ENCODE measurements at places on chromosomes 7 and 10. TPM values are rescaled to one million over a fixed set of nuclear protein-coding genes. Genes with fewer than 3 reads are reported as not detected.

ADIRF gene
- polyA plus RNA-seq = 10.9 TPM

EPO gene
- polyA plus RNA-seq = not detected

SLC13A1 gene
- not detected for polyA plus RNA-seq

CLRN3 gene
- 0.07 TPM for polyA plus RNA-seq

IFIT1B gene
- not detected for polyA plus RNA-seq

NPC1L1 gene
- polyA plus RNA-seq = not detected

ITPRID1 gene
- polyA plus RNA-seq = not detected

CTAGE4 gene
- 0.04 TPM for polyA plus RNA-seq

CNTNAP2 gene
- polyA plus RNA-seq = 0.02 TPM

FGFR2 gene
- 0.06 TPM for polyA plus RNA-seq

GPRIN2 gene
- not detected for polyA plus RNA-seq

WEE2 gene
- polyA plus RNA-seq = not detected

NOS3 gene
- 95.1 TPM for polyA plus RNA-seq

DBNL gene
- 127 TPM for polyA plus RNA-seq

SPDYE3 gene
- polyA plus RNA-seq = not detected

PVRIG gene
- polyA plus RNA-seq = not detected

SOSTDC1 gene
- polyA plus RNA-seq = not detected

PTPRZ1 gene
- 0.11 TPM for polyA plus RNA-seq

ERVW-1 gene
- not detected for polyA plus RNA-seq

FAM131B gene
- polyA plus RNA-seq = 1.8 TPM

NEUROD6 gene
- polyA plus RNA-seq = not detected

ADCY1 gene
- polyA plus RNA-seq = 0.37 TPM

CALHM1 gene
- polyA plus RNA-seq = not detected

SLC39A12 gene
- polyA plus RNA-seq = not detected

PPP1R17 gene
- not detected for polyA plus RNA-seq

GIMAP6 gene
- polyA plus RNA-seq = 58.7 TPM

FKBP6 gene
- polyA plus RNA-seq = not detected

EIF3A gene
- polyA plus RNA-seq = 11.7 TPM

PNLIPRP3 gene
- polyA plus RNA-seq = not detected

Data from endothelial cell of umbilical vein (primary cell).